Stimulated activated CD8-positive, alpha-beta memory T cell treated with anti-CD3 and anti-CD28 coated beads, Interleukin-15, amount 100 ng/mL, for 24 hours (primary cell): ENCODE measurements at places on chromosomes 13 and 19.

- no peak for DNase-seq
These were observed 383.1 kb upstream of the GPC6 start for GRCh38 chr13:92843549-92843948.

GRCh38 chr13:108549934-108550333 is 79.5 kb upstream of the MYO16 start:
- DNase-seq = no peak

GRCh38 chr13:19794631-19795030 is 11.9 kb upstream of the PSPC1 start:
- no peak for DNase-seq

DNA sequence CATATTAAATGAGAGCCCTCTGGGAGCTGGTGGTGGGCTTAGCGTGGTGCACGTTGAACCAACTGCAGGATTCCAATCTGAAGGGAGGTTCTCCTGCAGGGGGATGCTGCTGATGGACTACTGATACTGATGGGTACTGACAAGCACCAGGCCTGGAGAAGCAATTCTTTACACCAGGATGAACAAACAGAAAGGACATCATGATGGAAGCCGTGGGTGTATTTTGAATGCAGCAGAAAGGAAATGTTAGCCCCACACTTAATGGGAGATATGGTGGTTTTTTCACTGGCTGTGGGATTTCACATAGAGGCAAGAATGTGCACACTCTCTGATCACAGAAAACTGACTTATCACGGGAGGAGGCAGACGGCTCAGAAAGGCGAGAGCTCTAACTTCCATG is 299.7 kb downstream of the TEX29 start:
- DNase-seq = no peak

DNA sequence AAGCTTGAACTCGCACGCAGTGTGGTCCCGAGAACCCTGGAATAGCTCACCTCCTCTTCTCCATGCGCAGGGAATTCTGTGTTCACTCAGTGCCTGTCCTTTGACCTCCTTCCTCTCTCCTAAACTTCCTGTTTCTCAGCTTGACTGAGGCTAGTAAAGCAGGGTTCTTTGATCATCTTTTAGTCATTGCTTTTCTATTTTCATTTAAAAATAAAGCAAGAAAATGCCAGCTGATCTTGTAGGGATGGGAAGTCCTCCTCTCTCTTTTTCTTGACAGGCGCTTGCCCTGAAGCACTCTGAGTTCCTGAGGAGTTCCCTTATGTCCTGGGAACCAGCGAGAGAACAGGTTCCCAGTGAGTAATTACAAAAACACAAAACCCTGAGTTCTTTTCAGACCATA is 62.8 kb downstream of the ARHGEF7 start:
- no peak for DNase-seq

- DNase-seq = no peak
These were observed 9.1 kb downstream of the SERP2 start for GRCh38 chr13:44382635-44383145.
